ENCODE measurements at places on chromosomes 3 and 15.

DNA sequence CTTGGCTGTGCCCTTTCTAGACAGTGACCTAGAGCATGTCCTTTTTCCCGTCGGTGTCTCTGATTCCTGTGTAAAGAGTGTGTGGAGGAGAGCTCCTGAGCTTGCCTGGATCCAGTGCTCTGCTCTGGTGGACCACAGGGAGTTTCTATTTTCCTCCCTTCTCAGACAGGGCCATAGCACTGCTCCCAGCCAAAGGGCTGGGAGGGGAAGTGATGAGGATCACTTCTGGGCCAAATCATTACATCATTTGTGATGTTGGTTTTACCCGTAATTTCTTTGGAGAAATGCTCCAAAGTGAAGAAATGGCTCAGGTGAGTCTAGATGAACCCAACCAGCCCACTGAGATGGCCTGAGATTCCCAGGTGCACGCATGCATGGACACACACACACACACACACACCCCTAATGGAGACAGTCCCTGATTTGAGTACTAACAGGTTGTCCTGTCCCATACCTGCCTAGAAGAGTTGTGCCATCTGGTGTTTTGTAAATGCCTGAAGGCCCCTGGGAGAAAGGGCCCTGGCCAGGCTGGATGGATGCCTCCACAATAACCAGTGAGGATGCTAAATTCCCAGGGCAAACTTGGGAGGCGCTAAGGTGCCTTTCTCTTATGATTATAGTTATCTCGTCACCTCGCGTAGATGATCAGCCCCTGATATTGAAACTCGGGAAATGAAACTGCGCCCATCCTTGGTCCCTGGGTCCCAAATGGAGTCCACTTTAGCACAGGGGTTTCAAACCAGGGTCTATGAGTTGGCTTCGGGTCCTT is 86.9 kb downstream of the ASB7 start:
- no peak for DNase-seq

DNA sequence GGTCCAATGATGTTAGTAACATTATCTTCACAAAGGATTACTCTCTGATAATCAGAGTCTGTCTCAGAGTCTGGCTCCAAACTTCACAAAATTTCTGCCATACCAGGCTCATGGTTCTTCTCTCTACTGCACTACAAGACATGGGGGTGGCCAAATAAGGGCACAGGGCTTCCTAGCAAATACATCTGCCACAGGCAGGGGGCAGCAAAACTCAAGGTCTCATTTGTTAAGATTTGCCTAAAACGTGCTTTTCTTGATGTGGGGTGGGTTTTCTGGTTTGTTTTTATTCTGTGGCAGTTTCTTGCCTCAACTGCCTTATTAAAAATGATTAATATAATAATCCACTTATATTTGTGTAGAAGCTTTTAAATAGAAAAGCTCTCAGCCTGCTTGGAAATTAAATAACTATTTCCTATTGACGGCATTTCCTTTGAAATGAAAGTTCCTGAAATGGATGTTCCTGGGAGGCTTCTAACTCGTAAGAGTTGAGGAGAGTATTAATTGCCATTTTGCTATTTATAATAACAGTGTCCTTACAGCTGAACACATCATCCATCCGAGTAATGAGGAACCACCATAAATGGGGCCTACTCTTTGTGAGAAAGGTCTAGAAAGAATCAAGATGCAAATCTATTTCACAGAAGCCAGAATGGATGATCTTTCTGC is 53.8 kb downstream of the SST start:
- DNase-seq = no peak

DNA sequence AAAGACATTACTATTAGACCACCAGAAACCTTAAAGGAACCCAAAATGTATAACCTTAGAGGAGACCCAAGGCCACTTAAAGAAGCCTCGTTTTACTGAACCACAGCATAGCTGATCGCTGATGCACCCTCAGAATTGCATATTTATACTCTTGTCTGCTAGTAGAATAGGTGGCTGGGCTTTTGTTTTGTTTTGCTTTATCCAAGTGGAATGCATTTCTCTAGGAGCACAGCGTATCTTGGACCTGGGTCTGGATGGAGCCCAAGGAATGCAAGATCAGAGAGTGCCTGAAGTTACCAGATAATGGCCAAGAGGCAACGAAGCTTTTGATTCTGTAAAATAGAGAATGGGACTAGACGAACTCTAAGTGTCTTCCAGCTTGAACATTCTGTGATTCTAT is 129.2 kb upstream of the COL8A1 start:
- DNase-seq = no peak

DNA sequence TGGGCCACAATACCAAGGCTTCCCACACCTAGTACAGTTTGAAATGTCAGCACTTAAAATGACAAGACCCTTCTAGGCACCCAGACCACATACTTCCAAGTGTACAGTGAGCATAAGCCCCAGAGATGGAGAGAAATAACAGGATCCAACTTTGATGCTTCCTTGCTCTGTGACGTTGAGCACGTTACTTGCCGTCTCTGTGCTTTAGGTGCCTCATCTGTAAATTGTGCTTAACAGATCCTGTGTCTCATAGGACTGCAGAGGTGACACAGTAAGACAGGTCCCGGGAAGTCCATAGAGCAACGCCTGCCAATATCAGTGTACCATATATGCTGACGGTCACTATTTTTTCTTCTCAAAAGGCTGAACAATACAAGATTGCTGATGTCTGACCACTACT is 59.1 kb downstream of the LRIG1 start:
- no peak for DNase-seq

GRCh38 chr3:180959691-180960090 is 29.8 kb downstream of the DNAJC19 start:
- no peak for DNase-seq

GRCh38 chr15:34693053-34693744 is 61.6 kb downstream of the GJD2 start:
- DNase-seq = no peak

GRCh38 chr3:159913712-159914414 is 74.8 kb upstream of the IL12A start:
- no peak for DNase-seq

DNA sequence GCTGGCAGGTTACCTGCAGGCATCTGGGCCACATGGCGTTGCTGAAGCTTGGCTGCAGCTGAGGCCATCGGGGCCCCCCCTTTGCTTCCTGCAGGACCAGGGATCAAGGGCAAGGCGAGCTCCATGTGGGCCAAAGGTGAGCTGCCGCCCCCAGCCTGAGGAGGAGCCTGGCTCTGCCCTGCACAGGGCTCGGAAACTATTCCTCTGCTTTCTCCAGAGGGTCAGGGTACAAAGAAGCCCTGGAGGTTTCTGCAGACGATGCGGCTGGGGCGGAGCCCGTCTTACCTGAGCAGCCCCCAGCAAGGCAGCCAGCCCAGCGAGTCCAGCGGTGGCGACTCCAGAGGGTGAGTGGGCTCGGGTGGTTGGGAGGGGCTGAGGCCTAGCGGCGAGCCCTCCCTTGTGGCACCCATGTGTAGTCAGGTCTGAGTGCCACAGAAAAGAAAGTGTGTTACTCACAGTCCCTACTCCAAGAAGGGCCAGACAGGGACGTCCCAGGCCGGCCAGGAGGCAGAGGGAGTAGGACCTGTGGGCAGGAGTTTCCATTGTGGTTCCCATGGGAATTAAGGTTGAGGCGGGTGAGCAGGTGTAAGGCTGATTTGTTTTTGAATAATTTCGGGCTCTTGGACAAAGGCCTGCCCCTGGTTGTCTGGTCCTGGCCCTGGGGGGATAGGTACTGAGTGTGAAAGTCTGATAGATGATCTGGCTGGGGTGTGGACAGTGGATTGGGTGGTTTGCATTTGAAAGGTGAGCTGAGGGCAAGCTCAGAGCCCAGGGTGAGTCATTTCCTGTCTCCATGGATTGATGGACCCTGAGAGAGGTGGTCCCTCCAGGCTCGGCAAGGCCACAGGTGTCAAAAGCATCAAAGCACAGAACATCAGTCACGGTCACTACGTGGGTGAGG is 25.4 kb downstream of the CFAP100 start:
- no peak for DNase-seq

DNA sequence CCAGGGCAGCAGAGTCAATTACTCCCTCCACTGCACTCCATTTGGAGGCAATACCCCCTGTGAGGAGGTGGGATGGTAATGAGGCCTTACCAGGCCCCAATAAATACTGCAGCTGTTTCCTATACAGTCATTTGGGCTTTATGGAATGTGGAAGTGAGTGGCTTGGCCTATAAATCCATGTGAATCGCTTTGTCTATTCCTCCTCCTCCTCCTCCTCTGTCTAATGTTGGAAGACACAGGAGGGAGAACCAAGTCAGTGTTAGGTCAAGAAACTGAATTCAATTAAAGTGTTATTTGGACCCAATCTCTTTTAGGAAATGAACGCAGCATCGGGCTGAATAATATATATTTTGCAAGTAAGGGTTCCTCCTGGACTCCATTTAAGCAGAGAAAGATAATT is 17.3 kb upstream of the SRGAP3 start:
- DNase-seq = no peak

DNA sequence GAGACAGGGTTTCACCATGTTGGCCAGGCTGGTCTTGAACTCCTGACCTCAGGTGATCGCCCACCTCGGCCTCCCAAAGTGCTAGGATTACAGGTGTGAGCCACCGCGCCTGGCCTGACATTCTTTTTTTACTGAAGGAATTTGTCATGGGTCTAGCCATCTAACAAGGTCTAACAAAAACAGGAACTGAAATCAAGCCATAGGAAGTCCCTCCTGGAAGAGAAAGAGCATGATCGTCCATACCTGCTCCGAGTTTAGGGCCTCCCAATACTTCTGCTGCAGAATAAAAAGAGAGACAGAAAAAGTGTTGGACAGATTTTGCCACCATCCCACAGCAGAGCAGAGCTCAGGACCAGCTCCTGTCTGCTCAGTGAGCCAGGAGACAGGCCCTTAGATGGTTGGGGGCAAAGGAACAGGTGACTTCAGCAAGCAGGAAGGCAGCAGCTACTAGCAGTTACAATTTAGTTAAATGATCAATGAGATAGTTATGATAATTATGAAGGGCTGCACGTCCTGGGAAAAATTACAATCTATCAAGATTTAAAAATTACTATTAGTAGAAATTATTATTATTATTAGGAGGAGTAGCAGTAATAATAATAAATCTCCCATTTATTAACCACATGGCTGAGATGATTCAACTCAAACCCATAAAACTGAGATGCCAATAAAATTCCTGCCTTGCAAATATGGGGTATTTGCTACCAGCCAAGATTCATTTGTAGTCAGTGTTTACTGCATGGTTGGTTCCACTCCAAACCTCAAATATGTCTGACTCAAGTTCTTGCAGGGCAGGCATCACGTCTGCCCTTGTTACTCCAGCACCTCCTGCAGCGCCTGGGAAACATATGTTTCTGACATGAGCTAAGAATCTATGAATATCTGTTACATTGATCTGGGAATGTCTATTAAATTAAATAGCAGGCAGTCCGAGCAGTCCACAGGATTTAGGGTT is 40.1 kb downstream of the TMEM44 start:
- no peak for DNase-seq

- no peak for DNase-seq
Measured at GRCh38 chr3:69161587-69162307, 39.4 kb upstream of the LMOD3 start.

DNA sequence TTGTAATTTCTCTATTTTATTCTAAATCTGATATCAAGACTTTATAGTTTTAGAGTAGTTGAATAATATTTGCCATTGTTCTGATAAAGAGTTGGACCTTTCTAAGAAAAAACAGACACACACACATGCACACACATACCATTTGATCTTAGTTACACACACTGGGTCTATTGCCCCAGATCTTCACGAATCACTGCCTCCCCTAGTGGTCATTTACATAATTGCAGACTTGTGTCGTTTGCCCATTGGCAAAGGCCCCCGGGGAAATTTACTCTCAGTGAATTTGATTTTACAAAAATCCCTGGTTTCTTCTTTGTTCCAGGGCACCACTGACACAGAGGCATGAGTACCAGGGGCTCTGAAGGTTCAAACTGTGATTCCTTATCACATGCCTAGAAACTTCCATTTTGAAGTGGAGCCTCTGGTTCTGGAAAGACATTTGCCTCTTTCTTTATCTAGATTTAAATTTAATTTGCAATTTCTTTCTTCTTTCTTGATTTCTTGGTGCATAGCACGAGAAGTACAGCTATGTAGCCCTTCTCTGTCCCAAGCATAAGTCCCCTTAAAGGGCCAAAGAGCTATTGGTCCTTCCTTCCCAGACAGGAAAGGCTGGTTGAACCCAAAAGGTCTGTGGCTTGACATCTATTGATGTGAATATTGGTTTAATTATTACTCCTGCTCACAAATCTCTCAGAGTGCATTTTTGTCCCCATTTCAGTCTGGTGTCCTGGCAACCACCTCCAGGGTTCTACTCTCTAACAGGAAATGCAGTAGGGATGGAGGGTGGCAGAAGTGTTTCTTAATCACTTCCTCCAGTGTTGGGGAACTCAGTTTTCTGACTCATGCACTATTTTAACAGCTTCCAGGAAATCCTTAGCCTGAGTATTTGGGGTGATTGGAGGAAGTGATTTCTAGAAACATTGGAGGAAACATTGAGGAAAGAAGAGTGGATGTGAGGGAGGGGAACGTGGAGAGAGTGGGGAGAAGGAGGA is 32.4 kb upstream of the SLC6A11 start:
- no peak for DNase-seq

GRCh38 chr15:78049691-78050440 is 27.6 kb downstream of the TBC1D2B start:
- no peak for DNase-seq

DNA sequence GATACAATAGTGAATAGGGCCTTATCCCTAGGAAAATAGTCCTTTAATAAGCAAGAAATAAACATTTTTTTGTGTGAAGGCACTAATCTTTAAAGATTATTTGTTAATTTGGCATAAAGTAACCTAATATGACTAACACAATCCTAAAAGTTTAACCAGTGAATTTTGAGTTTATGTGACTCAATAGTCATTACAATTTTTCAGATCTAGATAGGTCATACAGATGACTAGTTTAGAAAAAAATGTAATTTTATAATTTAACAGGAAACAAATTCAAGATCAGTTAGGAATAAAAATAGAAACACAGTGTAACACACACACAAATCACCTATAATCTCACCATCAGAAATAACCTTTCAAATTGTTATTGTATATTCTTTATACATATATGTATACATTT is 620.7 kb upstream of the ALCAM start:
- no peak for DNase-seq

- DNase-seq = no peak
Measured at GRCh38 chr3:113147681-113148261, 63.6 kb upstream of the BOC start.

DNA sequence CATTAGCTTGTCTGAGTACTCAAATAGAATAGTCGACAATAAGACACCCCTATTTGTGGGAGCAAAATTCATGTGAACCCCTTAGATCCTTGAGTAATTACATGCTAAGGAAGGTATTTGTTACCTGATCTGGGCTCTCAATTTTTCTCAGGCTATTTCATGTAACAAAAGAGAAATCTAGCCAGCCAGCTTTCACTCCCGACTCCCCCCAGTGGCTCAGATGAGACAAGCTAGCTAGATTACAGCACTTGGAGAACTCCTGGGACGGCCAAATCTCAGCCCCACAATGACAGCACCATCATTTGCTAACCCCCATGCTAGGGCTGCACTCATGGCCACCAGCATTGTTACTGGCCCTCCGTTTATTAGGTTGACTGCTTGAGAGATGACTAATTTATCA is 41.3 kb downstream of the GLDN start:
- DNase-seq = no peak

DNA sequence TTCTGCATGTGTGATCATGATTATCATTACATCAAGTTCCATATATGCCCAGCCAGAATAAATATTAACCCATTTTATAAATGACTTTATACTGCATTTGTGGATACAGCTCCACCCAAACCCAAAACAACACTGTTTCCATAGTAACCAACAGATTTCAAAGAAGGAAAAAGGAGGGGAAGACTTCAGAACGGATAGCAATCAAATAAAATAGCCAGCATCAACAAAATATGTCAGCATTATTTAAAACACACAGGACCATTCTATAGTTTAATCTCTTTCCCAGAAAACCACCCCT is 114.4 kb downstream of the FOXP1 start:
- no peak for DNase-seq
